ENCODE measurements at places on chromosomes 12 and 14.

DNA sequence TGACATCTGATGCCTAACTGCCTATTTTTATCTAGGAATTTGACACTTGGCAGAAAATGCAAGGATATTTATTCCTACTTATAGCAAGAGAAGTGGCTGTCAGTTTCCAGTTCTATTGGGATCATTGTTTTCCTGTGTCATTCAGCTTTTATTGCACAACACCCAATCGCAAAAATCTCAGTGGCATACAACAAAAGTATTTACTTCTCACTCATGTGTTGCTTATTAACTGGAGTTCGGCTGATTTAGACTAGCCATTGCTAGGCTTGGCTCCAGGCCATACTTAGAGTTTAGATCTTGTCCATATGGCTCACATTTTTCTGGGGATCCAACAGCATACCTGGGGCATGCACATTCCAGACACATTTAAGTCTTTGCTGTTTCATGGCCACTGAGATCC, 218.6 kb upstream of the SYT1 start:
- DNase-seq = no peak

DNA sequence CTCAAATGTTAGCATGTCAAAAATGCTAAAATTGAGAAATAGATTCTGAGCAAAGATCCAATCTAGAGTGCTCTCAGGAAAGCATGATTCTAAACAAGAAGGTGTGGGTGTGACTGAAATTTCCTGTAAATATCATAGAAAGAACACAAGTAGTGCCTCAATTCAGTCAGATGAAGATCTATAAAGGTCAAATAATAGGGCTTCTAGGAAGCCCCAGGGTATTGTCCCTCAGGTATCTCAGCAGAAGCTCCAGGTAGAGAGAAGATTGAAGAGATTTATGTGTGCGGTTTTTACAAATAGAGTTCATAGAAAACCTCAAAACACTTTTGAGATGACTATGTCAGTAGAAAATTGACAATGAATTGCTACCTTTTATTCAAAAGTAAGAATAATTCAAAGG, 13.0 kb downstream of the KLRD1 start:
- no peak for DNase-seq

DNA sequence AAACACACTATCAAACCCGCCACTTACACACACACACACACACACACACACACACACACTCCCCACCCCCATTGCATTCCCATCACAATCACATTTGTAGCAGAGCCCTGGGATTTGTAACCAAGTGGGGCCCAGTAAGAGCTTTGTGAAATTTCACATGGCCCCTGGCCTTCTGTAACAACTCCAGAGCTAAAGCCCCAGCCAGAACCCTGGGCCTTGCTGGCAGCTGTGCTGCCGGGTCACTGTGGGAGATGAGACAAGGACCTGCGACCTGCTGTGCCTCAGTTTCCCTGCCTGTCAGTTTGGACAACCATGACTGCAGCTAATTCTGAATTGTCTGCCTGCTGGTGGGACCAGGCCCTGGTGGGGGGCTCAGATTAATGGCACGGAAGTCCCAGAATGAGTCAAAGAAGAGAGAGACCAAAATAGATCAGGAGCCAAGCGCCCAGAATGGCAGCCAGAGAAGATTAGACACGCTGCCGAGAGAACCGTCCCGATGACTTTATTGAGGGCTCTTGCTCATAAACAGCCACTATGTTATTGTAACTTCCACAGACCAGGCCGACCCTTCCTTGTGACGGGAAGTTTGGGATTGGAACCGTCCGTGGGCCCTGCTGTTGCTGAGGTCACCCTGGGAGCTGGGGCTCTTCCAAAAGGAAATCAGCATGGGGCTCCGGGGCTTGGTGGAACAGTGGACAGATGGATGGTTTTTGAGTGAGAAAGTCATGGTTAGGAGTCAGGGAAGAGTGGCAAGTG, 123.1 kb downstream of the ZFP36L1 start:
- peak; percentile 65 for DNase-seq

DNA sequence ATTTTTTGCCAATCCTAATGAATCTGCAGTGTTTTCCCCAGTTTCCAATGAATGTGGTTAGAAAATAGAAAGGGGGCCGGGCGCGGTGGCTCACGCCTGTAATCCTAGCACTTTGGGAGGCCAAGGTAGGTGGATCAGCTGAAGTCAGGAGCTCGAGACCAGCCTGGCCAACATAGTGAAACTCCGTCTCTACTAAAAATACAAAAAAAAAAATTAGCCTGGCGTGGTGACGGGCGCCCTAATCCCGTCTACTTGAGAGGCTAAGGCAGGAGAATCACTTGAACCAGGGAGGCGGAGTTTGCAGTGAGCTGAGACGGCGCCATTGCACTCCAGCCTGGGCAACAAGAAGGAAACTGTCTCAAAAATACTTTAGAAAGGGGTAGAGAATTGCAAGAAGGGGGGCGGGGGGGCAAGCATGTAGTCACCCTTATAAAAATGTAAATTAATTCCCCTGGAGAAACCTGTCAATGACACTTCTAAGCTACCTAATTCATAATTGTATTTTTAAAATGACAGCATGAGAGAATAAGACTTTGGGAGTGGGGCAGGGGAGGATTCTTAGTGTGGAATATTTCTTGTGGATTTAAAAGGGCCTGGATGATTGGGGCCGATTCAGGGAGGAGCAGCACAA, 1.7 kb downstream of the KLHDC2 start:
- DNase-seq = no peak

DNA sequence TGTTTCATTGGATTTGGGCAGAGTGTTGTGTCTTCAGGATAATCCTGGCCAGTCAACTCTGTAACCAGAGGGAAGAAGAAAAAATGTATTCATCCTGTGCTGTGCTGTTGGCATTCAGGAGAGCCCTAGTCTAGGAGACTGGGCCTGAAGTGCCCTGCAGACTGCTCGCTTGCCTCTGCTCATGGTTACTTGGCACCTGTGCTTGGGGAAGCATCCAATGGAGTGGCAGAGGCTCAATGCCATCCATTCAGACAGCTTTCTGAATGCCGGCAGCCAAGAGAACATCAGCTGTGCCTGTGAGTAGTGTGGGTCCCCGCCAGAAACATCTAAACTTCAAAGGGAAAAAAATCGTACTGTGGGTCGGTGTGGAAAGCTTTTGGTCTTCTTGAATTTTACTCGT, 124.2 kb downstream of the SRGAP1 start:
- no peak for DNase-seq

DNA sequence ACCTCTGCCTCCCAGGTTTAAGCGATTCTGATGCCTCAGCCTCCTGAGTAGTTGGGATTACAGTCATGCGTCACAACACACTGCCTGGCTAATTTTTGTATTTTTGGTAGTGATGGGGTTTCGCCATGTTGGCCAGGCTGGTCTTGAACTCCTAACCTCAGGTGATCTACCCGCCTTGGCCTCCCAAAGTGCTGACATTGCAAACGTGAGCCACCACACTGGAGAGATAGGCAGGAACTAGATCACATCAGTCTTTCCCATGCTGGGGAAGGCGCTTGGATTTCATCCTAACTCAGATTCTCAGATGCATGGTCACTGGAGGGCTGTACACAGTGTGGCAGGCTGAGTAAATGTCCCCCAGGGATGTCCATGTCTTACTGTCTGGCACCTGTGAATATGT, 18.0 kb upstream of the ORAI1 start:
- no peak for DNase-seq

- DNase-seq = no peak
These were observed 69.8 kb upstream of the IFNG-AS1 start for GRCh38 chr12:67919406-67919805.

DNA sequence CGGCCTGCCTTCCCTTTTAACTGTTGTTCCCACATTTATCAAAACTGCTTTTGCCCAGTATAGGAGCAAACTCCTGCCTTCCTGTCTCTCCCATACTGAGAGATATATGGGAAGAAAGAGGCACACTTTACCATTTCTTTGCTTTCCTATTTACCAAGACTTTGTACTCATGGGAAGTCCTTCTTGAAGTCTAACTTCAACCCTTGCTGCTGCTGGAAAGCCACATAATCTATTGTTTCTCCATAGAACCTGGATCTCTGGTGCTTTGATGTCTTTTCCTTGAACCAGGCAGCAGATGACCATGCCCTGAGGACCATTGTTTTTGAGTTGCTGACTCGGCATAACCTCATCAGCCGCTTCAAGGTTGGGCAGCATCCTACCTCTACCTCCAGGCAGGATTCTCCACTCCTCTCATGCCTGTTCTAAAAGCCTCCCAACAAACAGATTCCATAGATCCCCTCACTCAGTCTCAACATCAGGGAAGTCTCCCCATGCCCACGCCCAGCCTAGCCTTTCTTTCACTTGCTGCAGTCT, 18.4 kb downstream of the PPP1R1A start:
- DNase-seq = no peak

DNA sequence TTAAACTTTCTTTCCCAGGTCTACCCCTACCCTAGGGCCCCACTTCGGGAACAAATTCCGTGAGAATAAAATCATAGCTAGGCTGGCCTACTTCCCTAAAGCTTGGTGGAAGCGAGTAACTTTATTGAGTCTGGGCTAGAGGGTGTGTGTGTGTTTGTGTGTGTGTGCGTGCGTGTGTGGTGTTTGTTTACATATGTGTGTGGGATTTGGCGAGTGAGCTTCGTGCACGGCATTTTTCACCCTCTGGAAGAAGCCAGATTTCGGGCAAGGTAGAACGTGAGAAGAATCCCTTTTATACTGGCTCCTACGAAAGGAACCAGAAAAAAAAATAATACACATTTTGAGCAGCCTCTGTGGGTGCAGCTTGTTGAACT, 7.5 kb upstream of the LHX5 start:
- DNase-seq = no peak

GRCh38 chr12:94333396-94333795, 126.3 kb downstream of the CEP83 start:
- DNase-seq = no peak
